ENCODE measurements at places on chromosomes 16 and 17. TPM values are rescaled to one million over a fixed set of nuclear protein-coding genes. Genes with fewer than 3 reads are reported as not detected.

GRCh38 chr17:61647047-61647446 lies 56.0 kb upstream of the NACA2 start:
- no peak for DNase-seq

- DNase-seq, result no peak
Measured at GRCh38 chr16:48676836-48677235, 66.9 kb upstream of the N4BP1 start.

DNA sequence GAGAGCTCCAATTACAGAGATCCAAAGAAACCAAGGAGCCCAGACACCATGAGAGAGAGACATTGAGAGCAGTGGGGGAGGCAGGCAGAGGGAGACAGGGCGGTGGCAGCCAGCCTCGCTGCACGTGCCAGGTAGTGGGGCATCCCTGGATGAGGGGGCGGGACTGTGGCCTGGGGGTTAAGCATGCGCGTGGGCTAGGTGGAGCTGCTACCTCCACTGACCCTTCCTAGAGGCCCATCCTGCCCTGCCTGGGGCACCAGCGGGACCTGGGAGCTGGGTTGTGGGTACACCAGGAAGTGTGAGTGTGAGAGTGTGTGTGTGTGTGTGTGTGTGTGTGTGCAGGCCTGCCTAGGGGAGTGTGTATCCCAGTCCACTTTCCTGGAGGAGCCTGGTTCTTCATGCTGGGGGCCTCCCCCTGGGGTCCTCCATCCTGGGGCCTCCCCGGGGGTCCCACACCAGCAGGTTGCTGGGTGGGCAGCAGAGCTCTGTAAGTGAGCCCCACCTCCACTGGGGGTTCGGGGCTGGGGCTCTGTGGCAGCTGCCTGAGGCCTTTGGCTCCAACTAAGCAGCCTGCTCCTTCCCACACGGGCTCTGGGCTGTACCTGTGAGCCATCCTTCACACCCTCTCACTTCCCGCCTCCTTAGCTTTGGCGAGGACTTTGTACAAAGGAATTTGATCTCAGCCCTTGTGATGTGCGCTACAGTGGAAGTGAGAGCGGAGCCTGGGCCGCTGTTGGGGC lies 127.4 kb downstream of the IRF8 start:
- no peak for DNase-seq

GRCh38 chr17:60039114-60039846 lies 39.4 kb downstream of the HEATR6 start:
- DNase-seq, result no peak

Gene CCDC200
- total RNA-seq, result not detected

GRCh38 chr16:85418978-85419491 lies 194.1 kb upstream of the GSE1 start:
- DNase-seq, result no peak

DNA sequence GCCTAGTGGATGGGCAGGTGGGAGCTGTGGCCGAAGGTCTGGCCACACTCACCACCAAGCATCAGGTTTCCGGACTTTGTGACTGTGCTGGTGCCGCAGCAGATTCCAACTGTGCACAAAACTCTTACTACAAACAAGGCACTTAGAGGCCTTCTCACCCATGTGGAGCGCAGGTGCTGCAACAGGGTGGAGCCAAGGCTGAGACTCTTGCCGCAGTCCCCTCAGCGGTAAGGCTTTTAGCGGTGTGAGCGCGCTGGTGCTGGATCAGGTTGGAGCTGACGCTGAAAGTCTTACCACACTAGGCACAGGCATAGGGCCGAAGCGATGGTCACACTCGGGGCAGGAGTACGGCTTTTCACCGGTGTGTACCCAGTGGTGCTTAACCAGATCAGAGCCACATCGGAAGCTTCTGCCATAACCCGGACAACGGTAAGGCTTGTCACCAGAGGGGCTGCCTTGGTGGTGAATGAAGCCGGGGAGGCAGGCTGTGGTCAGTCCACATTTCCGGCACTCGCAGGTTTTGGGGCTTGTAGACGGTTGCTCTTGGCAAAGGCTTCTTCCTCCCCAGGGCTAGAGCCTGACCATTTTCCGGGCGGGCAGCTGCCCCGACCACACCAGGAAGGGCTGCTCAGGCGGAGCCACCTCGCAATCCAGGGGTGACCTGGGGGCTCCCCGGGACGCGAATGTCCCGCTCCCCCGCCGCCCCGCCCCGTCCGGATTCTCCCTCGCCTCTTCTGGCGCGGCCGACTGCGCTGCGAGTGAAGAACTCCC lies 1.0 kb upstream of the ARMC5 start:
- DNase-seq, result peak; percentile 43

- no peak for DNase-seq
Measured at GRCh38 chr16:9840761-9841665, 341.2 kb downstream of the GRIN2A start.

DNA sequence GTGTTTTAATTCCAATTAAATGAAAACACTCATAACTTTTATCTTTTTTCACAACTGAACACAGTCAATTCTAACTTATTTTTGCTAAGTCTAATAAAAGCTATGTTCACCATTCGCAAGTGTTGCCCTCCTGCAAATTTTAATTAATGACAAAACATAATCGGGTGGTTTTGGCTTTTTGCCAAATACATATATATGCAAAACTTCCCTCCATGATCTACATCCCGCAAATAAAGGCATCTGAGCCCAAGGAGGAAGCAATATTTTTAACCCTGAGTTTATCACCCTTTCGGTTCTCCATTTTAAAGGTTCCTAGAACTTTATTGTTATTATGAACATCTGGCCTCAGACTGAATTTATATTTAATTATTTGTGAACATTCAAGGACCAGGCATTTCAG lies 507.9 kb downstream of the CDH13 start:
- DNase-seq, result no peak

DNA sequence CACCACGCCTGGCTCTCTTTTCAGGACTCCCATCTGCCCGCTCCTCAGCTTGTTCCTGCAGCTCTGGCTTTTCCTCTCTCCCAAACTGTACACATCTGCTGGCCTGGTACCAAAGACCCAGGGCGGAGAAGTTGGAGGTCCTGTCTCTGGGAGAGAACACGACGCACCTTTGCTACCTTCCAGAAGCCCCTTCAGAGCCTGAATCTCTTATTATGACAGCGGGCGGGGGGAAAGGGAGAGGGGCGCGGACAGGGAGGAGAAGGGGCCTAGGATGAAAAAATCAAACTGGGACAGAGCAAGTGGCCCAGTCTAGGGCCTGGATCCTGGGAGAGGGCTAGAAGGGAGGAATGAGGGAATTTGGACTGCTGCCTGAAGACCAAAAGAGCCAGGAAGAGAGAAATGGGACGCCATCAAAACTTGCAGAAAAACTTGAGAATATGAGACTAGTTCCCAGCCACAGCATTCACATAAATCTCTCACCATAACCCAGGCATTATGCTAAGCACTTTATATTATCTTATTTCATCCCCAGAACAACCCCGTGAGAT lies 2.5 kb upstream of the PER1 start:
- DNase-seq, result no peak

- no peak for DNase-seq
Measured at GRCh38 chr16:87308826-87309225, 8.4 kb downstream of the C16orf95 start.

DNA sequence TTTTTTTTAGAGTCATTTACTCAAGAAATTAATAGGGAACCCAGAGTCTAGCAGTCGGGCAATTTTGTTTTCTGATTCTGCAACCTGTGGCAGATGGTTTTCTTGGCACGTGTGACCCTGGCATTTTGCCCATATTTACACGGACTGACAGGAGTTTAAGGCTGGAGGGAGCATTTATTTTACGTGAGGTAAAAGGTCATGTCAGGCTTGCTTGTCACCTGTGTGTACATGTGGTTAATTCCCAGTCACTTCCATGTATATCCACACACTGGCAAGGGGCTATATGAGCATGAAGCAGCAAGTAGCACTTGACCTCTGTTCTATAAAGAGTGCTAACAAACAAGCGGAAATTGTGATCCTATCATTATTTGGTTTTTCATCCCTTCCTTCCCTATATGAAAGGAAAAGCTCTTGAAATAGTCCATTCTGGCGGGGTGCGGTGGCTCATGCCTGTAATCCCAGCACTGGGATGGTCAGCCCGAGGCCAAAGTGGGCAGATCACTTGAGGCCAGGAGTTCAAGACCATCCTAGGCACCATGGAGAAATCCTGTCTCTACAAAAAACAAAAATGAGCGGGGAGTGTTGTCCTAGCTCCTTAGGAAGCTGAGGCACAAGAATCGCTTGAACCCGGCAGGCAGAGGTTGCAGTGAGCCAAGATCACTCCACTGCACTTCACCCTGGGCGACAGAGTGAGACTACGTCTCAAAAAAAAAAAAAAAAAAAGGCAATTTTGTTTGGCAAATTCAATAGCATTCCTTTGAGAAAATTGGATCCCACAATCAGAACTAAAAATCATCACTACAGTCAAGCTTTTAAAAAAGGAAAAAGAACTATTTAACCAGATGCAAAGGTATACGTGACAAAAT lies 2.1 kb downstream of the SPAG9 start:
- peak; percentile 24 for DNase-seq

- DNase-seq, result peak; percentile 33
Measured at GRCh38 chr17:2418572-2418971, 17.7 kb upstream of the MNT start.

GRCh38 chr17:59332749-59333377 lies 1.4 kb downstream of the YPEL2 start:
- DNase-seq, result peak; percentile 55

Gene C17orf67
- 1.6 TPM for total RNA-seq

- no peak for DNase-seq
Measured at GRCh38 chr16:81530296-81530721, 85.7 kb downstream of the CMIP start.

- no peak for DNase-seq
Measured at GRCh38 chr16:75461575-75461974, 2.9 kb downstream of the TMEM170A start.

Gene KRTAP3-1
- not detected for total RNA-seq

DNA sequence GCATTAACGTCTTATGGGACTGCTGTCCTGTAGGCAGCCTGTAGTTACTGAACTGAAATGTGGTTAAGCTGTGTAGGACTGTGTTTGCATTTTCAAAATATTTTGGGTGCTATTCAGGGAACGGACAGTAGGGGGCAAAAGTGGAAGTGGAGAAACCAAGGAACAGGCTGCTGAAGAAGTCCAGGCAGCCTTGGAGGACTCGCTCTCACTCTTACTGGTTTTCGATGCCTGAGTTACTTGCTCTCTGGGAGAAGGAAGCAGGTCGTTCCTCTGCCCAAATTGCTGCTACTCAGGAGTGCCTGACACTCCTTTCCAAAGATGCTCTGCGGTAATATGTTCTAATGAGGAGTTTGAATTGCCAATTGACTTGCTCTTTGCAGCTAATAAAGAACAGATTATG lies 64.5 kb upstream of the RBFOX1 start:
- DNase-seq, result peak; percentile 22

Gene SLC38A10
- total RNA-seq, result 56.0 TPM

- DNase-seq, result no peak
Measured at GRCh38 chr17:14903854-14904253, 361.3 kb downstream of the PMP22 start.

- no peak for DNase-seq
Measured at GRCh38 chr17:67482764-67483163, 105.7 kb downstream of the PITPNC1 start.

Gene EVPL
- total RNA-seq, result 34.1 TPM

Gene POLG2
- 17.8 TPM for total RNA-seq

DNA sequence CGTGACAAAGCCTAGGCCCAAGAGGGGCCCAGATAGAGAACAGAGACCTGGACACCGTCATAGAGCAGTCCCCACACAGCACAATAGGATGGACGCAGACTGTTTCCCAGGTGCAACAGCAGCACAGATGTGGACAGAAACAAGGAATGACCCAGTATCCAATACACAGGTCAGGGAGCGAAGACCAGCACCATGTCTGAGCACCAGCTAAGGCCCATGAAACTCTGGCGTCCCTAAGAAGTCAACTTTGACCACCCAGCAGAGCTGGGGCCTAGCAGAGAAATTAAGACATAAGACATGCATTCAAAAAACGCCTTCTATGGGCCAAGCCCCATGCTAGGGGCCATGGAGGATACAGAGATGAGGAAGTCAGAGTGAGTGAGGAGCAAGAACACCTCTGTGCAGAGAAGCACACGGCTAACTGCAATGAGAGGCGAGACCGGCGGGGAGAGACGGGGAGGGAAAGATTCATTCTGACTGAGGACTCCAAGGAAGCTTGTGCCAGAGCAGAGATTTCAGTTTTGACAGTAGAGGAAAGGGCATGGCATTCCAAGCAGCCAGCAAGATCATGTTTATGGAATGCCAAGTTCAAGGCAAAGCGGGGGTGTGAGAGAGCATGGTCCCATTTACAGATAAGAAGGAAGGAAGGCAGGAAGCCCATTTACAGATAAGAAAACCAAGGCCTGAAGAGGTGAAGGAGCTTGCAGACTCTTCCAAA lies 50.8 kb downstream of the PITPNM3 start:
- no peak for DNase-seq

DNA sequence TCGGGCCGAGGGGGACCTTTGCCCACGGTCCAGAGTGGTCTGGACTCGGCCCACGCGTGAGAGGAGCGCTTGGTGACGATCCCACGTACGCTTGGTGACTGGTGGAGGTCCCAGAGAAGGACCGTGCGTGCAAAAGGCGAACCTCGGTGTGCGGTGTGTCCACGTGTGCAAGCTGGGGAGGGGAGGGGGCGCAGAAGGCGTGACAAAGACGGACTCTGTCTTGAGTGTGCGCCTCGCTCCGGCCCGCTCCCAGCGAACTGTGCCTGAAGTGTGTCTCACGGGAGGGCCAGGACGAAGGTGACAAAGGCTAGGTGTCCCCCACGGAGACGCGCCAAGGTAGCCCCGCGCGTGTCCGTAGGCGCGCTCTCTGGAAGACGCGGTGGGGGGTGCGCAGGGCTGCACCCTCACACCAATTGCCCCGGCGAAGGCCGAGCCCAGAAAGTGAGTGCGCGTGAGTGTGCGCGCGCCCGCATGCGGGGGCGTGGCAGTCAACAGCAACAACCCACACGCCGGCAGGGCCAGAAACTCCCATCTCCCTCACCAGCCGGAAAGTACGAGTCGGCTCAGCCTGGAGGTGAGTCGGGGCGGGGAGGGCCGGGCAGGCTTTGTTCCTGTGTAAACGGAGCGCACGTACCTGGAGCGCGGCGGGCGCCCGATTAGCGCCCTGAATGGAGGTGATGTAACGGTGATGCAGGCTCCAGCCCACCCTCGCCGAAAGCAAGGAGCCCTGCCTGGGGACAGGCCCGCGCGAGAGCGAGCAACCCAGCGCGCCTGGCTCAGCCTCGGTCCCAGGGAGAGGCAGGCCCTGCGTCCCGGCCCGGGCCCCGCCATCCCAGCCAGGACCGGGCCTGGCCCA lies at the start of gene GPRC5C:
GPRC5C (plus strand) TSS at position 521 of the 856 bp plus-strand sequence. CDS start 7,689 bp downstream, outside the sequence.
- DNase-seq, result peak; percentile 85

DNA sequence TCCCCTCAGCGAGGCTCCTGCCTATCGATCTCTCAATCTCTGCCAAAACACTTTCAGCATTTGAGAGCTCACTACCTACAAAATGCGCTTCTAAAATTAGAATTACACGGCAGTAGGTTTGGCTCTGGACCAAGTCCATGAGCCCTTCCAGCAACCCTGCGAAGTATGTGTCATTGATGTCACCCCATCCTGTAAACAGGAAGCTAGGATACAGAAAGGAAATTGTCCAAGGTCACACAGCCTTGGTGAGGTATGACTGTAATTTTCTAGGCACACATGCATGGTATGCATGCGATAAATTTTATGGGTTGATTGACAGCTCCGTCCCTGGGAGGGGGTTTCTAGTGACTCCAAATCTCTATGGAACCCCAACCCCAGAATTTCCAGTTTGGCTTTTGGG lies 330.3 kb upstream of the CDH5 start:
- DNase-seq, result peak; percentile 38

- no peak for DNase-seq
Measured at GRCh38 chr16:4724661-4725270, 9.3 kb downstream of the ANKS3 start.

Measured in lung (tissue), 17 donors.